ENCODE measurements at places on chromosomes 12 and 14.
A peak's percentile ranks its signal among the peaks of the same experiment; 100 is the strongest.

DNA sequence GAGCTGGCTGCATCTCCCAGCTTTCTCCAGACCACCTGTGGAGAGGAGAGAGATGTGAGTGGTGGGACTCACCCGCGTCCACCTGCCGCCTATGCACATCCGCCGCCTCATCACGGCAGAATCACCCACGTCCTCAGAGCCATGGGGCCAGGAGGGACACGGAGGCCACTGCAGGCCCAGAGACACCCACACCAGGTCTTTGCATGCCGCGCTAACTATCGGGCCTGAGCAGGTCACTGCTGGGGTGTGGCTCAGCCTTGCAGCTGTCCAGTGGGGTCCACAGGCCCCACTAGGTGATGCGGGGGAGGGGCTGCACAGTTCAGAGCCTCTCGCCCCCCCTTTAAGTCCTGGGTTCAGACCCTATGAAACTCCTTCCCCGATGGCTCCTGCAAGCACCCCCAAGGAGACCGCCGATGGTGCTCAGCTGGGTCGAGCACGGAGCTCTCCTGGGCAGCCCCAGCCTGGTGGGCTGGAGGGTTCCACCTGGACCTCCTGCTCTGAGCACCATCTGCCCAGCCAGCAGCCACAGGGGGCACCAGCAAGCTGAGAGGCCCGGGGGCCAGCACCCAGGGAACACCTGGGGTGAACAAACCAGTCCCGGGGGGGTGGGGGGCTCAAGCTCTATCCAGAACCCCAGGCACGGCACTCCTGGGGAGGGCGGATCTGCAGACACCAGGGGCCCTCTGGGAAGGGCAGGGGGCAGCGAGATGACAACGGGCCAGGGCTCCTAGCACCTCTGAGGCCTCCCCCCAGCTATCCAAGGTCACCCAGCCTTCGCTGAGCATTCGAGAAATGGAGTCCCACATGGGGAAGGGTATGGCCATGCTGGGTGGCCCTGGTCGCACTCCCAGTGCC, 34.3 kb downstream of the CCNK start:
- DNase-seq: no peak

- peak; percentile 84 for DNase-seq
Observed at GRCh38 chr12:69070319-69071090, 137.5 kb upstream of the CPM start.

GRCh38 chr12:105221583-105222283, 14.2 kb downstream of the APPL2 start:
- no peak for DNase-seq

GRCh38 chr12:124428792-124429281, 133.9 kb downstream of the RFLNA start:
- DNase-seq: no peak

GRCh38 chr12:51771008-51771407, 77.5 kb downstream of the FIGNL2 start:
- no peak for DNase-seq

- DNase-seq: peak; percentile 71
Observed at GRCh38 chr14:102694530-102695166, 82.6 kb upstream of the TRAF3 start.

DNA sequence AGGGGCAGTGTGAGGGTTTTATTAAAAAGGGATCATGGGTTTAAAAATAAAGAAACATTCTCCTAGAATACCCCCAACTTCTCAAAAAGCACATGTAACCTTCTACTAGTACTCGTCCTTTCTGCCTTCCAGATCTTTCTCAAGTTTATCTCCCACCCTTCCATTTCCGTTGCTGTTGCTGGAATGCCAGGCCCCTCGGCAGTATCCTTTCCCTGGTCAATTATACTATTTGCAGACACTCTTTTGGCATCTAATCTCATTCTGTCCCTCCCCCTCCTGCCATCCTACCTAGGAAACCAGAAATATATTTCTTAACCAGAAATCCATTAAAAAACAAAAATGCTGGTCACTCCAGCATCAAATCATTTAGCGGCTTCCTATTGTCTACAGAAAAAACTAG, 198.2 kb upstream of the ATP2B1 start:
- no peak for DNase-seq

GRCh38 chr12:132620899-132621656, 2.5 kb downstream of the P2RX2 start:
- peak; percentile 11 for DNase-seq

GRCh38 chr14:59241121-59241520, 52.7 kb downstream of the DAAM1 start:
- DNase-seq: no peak

- DNase-seq: no peak
Observed at GRCh38 chr12:131714759-131715158, 3.9 kb downstream of the SFSWAP start.

DNA sequence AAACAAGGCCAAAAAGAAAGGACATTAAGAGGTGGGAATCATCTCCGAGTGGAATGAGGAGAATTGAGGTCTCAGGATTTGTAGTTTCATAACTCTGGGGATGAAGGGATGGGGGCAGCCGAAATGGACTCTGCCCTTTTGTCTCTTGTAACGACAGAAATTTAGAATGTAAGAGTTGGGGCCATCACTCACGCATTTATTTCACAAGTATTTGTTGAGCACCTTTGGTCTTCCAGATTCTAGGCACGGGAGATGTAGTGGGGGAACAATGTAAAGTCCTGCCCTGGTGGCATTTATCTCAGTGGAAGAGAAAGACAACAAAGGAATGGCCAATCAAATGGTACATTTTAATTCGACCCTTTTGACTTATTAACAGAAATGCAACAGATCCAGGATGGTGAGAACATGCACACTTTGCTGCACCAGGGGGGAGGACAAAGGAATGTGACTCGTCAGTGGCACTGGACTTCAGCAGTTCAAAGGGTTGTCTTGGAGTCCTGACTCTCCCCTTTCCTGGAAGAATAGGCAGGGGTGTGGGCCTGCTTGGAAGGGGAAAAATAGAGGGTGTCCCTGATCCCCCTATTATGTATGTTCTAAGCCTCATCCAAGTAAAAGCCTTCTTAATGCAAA, 102.0 kb downstream of the TMEM30B start:
- no peak for DNase-seq

Data from stomach (tissue), 19 donors.